ENCODE measurements at places on chromosomes 5 and 9. TPM values are rescaled to one million over a fixed set of nuclear protein-coding genes. Genes with fewer than 3 reads are reported as not detected.

The ACSL6 gene
- total RNA-seq, result 5.9 TPM

The MEGF10 gene
- 0.56 TPM for total RNA-seq

The SPINK7 gene
- total RNA-seq, result not detected

The SPINK4 gene
- total RNA-seq, result not detected

The CKS2 gene
- 155 TPM for total RNA-seq

The NR2F1-AS1 gene
- 0.93 TPM for total RNA-seq

The SLC36A2 gene
- not detected for total RNA-seq

The TLR4 gene
- not detected for total RNA-seq

The BAAT gene
- total RNA-seq, result 0.24 TPM

Data from activated T-cell treated with anti-CD3 and anti-CD28 coated beads, Interleukin-2, amount 50 U/mL, for 72 hours (primary cell).